Naive B cell (primary cell): ENCODE measurements at places on chromosomes 6 and 20.
A peak's percentile ranks its signal among the peaks of the same experiment; 100 is the strongest.

GRCh38 chr6:3348821-3349220, 90.1 kb downstream of the PSMG4 start:
- no peak for DNase-seq

DNA sequence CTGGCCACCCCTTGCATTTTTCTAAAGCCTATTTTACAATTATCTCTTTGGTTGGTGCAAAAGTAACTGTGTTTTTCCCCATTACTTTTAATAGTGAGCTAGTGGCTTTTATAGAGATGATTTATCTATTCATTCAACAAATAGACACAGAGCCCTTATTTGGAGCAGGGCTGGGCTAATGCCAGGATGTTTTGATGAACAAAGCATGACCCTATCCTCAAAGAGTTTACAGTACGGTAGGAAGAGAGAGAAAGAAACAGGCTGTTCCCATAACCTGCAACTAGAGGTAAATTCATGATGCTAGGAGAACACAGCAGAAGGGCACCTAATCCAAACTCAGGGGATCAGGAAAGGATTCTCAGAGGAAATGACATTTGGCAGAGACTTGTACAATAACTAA, 37.3 kb upstream of the UST start:
- DNase-seq, result no peak

GRCh38 chr20:53833333-53834061, 236.9 kb downstream of the BCAS1 start:
- DNase-seq, result no peak

DNA sequence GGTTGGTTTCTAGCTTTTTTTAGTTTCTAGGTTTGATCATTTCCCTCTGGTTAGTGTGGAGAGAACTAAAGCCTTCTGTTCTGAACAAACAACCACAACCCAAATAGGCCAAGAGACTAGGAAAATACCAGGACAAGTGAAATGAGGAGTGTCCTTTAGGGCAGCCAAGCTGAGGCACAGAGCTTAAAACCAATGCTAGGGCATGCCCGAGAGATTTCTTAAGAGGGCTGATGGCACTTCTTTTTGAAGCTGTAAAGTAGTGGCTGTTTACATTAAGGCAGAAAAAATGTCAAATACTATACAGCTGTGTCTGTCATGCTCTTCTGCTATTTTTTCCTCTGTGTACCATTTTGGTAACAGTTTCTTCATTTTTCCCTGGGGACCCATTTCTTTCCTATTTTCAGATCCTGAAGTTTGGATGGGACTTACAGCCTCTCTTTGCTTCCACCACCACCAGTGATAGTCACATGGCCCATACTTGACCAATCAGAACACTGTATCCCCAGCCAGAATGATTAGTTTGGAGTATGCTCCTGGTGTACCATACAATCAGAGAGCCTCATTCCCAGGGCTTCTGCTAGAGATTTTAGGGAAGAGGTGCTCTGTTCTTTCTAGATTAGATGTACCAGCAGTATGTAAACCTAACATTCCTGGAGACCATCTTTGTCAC, 154.4 kb downstream of the BMP2 start:
- DNase-seq, result no peak

- DNase-seq, result peak; percentile 15
These were observed 27.0 kb downstream of the ZNF292 start for GRCh38 chr6:87182321-87182720.

DNA sequence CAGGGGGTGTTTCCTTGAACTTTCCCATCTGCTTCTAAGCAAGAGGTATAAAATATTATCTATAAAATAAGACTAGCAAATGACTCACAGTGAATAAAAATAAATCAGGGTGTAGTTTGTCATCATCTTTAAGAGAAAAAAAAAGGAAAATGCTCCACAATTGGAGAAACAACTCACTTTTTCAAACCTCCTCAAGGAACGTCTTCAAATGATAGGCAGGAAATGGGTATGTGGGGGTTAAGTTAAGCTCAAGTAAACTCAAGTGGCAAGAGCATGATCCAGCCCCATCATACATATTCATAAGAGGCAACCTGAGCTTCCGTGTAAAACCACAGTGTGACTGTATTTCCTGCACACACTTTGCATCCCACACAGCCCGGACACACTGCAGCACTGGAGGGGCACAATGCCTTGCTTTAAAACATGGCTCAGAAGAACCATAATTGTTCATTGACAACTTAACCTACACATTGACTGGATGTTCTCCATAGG, 58.5 kb upstream of the CEP85L start:
- DNase-seq, result peak; percentile 77

GRCh38 chr6:52161689-52162438, 24.3 kb upstream of the IL17A start:
- DNase-seq, result no peak

- DNase-seq, result no peak
These were observed 76.7 kb downstream of the FOXC1 start for GRCh38 chr6:1686117-1687098.

- peak; percentile 68 for DNase-seq
These were observed 497.8 kb upstream of the ARID1B start for GRCh38 chr6:156279261-156279969.

DNA sequence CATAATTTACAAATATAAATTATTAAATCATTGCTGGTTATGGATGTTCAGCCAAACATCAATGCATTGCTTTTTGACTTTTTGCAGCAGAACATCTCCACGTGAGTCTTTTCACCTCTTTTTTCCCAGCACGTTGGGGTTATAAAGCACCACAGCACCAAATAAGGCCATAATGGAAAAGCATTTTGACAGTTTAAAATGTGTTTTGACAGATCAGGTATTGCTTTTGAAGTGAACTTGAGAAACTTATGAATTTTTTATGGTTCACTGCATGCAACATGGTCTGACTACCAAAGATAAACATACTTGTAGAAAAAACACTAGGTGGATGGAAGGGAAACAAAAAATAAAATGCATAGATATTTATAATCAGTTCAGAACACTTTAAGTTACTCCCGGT, 622.4 kb downstream of the HTR1B start:
- no peak for DNase-seq

DNA sequence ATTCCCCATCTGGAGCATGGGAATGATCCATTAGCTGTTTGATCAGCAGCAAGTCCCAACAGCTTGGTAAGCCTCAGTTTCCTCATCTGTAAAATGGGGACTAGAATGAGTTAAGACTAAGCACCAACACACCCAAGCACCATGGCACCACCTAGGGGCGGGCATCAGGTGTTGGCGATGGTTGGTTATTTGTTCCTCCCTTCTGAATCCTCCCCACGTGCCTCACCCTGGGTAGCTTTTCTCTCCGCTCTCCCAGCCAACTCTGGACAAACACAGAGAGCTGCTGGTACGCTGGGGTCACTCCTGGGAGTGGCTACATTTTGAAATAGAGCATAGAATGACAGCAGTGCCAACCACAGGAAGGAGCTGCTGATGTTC, 13.3 kb upstream of the ITPR3 start:
- peak; percentile 52 for DNase-seq

GRCh38 chr6:72464246-72464645, 157.6 kb upstream of the KCNQ5 start:
- DNase-seq, result no peak

DNA sequence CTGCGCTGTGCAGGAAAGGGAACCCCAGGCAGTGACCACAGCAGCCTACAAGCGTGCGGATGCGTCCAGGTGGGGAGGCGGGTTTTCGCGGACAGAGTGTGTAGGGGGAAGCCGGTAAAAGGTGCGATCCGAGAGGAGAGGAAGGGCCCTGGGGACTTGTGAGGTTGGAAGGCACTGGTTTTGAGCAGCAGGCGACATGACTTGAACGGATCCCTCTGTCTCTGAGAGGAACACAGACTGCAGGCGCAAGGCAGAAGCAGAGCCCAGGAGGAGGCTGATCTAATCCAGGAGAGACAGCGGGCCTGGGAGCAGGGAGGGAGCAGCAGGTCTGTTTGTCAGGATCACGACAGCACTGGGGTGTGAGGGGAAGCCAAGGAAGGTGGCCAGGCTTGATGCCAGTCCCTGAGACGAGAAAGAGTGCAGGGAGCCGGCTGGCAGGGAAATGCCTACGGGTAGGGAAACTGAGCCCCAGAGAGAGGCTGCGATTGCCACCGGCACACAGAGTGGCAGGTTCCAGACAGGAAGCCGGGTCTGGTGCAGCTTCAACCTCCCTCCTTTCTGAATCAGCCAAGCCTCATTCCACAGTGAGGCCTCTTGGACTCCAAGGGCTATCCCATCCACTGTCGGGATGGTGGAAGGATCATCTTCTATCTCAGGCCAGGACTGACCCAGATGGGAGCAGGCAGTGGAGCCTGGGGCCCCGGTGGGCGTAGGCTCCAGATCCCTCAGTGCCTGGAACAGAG, 57.1 kb downstream of the HNF4A start:
- DNase-seq, result no peak

GRCh38 chr6:63672582-63673129, 37.1 kb downstream of the PHF3 start:
- peak; percentile 16 for DNase-seq

GRCh38 chr6:89144354-89144906, 1.4 kb upstream of the PM20D2 start:
- DNase-seq, result no peak

DNA sequence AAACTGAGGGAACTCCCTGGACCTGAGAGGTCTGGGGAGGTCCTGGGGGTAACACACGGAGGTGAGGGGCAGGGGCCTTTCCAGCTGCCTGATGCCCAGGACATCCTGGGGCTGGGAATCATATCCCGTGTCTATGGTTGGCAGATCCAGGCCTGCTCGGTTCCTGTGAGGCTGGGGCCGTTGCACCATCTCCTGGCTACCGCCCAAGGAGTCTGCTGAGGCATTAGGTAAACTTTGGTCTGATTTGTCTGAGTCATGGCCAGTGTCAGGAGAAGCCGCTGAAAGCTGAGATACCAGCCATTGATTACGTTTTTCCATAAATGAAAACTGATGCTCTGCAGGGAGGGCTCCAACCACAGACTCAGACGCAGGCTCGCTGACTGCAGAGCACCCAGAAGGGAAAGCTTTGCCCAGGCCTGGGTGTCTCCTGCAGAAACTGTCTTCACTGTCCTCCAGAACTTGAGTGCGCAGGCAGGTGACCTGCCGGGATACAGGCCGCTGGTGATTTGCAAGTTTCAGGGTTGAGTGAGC, 14.2 kb downstream of the TRAF3IP2 start:
- DNase-seq, result no peak

DNA sequence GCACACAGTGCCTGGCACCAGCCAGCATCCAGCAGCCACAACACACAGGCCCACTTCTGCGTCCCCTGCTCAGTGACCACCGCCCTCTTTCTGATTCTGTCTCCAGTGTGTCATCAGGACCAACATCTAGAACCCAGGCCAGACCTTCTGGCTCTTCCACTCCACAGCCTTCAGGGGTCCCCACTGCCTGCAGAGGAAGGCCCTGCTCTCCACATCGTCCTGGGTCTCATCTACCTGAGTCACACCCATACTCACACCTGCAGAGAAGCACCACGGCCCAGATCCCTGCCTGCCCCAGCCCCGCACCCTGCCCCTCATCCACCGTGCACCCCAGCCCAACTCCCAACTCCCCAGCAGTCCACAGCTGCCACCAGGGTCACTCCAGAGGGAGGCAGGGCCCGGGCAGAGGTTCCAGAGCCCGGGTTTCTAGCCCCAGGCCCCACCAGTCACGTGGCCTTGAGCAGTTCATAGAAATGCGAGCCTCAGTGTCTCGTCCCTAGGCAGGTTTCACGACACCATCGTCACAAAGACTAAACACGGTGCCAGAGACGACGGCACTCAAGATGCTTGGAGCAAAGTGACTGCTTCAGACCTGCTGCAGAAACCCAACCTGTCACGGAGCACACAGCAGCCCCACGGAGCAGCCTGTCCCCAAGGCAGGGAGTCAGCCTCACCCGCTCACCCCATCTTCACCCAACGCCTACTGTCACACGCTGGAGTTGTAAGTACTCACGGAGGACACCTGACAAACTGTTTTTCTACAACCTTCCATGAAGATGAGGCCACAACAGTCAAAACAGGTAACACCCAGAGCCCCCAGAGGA, 16.1 kb downstream of the TAF4 start:
- no peak for DNase-seq

GRCh38 chr20:61596687-61597330, 344.7 kb downstream of the CDH4 start:
- DNase-seq, result no peak

DNA sequence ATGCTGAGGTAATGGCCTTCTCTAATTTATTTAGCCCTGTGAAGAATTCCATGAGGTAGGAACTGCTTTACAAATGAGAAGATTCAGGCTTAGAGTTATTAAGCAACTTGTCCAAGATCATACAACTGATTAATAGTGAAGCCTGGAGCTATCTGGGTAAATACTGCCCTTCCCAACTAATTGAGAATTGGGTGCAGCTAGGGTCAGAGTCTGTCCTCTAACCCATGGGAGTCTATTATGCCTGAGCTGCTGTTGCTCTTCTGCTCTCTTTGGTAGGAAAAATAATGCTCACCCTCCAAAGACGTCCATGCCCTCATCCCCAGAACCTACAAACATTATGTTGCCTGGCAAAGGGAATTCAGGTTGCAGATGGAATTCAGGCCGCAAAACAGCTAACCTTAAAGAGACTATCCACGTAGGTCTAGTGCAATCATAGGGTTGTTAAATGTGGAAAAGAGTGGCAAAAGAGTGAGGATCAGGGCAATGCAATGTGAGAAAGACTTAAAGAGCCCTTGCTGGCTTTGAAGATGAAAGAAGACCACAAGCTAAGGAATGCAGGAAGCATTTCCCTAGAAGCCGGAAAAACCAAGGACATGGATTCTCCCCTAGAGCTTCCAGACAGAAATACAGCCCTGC, 90.1 kb downstream of the SPTLC3 start:
- DNase-seq, result no peak

GRCh38 chr6:20092071-20092566, 120.2 kb downstream of the MBOAT1 start:
- peak; percentile 3 for DNase-seq

GRCh38 chr6:71886184-71887005, at the start of gene RIMS1:
Gene RIMS1, plus strand, starts transcription at chr6:71886550. Its CDS starts 474 bp downstream, at chr6:71887024.
- peak; percentile 4 for DNase-seq

DNA sequence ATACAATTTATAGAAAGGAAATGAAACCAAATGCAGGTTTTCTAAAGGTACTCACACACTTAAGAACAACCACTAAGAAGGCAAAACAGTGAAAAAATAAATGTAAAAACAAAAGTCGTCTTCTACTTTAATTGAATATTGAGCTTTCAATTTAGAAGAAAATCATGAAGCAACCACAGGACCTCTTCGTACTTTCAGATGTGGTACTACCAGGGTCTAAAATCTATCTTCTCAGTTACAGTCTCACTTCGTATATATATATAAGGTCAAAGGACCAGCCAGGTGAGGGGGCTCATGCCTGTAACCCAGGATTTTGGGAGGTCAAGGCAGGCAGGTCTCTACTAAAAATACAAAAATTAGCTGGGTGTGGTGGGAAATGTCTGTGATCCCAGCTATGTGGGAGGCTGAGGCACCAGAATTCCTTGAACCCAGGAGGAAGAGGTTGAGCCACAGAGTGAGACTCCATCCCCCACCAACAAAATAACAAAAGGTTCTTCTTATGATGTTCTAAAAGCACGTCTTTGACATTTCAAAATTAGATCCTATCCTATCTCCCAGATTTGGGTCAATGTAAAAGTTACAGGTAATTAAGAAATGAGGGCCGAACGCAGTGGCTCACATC, 12.5 kb downstream of the ROMO1 start:
- no peak for DNase-seq

- no peak for DNase-seq
These were observed 15.6 kb downstream of the SLC13A3 start for GRCh38 chr20:46635514-46636136.

GRCh38 chr6:106186172-106186571, 100.0 kb downstream of the PRDM1 start:
- DNase-seq, result no peak
